HuH-7.5 (cell line): ENCODE measurements at places on chromosomes 3 and 15.
A peak's percentile ranks its signal among the peaks of the same experiment; 100 is the strongest.

- DNase-seq: no peak
Measured at GRCh38 chr3:58613236-58614132, 36.3 kb upstream of the FAM107A start.

DNA sequence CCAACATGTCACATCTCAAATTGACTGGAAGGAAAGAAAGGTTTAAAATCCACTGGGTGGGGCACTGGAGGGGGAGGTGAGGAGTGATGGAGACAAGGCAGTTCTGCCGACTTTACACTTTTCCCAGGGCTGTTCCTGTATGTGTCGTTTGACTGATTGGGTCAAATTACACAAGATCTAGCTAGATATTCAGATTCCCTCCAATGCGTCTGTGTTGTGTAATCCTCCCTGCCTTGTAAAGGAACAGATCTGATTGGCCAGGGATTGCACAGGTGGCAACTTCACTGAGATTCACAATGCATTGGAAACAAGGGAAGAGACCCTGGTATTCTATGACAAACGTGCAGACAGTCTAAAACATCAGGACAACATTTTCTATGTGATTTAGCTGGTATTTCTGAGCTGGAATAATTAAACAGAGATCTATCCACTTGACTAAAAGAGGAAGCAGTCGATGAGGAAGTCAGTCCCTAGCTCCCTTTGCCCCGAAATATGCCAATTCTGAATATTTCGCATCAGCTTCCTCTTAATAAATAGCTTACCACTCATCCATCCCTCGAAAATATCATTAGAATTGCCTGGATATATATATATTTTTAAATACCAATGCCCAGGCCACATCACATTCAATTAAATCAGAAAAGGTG is 312.9 kb downstream of the RORA start:
- no peak for DNase-seq

- no peak for DNase-seq
Measured at GRCh38 chr15:26634319-26634718, 138.5 kb downstream of the GABRB3 start.

DNA sequence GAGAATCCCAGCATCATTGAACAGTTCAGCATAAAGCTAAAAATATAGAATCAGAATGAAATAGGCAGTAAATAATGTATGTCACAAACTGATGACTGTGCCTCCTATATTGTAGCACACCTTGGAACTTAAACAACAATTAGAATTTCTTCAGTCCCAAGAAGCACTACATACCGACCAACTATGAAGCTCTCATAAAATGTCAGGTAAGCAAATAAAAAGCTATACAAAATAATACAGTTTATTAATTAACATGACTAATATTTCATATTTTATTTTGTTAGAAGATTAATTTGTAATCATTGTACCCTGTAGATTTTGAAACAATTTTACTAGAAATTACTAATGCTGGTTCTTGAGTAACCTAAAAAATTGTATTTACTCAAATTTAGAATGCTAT is 85.1 kb upstream of the GK5 start:
- DNase-seq: no peak

- DNase-seq: no peak
Measured at GRCh38 chr15:65084500-65085206, 8.1 kb downstream of the KBTBD13 start.

DNA sequence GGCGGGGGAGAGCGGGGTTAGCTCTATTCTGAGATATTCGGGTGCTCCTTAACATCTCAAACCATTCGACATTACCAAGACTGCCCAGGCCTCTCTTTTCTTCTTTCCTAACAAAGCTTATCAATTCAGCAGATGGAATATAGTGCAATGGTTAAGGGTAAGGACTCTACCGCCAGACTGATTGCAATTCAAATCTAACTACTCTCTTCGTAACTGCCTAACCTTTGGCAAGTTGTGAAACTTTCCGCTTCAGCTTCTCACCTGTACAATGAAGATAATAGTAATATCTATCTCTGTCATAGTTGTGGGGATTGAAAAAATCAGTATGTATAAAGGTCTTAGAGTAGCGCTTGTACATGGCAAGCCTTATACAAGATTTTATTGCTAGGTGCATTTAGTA is 972 bp downstream of the UBA5 start:
- peak; percentile 16 for DNase-seq

GRCh38 chr15:43547539-43547938 is 30.1 kb downstream of the MAP1A start:
- DNase-seq: no peak

DNA sequence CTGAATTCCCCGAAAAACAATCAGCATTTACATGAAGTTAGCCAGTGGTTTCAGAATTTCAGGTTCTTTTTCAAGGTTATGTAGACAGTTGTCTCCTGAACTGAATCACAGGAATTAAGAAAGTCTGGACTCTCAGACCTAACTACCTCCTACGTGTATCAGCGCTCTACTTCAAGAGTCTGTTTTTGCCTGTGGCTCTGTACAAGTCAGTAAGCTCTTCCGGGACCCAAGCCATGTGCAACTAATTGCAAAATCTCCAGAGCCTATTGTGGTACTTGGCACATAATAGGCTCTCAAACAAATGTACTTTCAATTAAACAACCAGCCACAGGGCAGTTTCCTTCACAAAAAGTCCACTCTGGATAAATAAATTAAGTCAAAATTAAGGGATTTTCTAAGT is 414.2 kb downstream of the PDCD6IP start:
- DNase-seq: no peak

- DNase-seq: no peak
Measured at GRCh38 chr3:143604402-143605185, 243.7 kb downstream of the SLC9A9 start.

DNA sequence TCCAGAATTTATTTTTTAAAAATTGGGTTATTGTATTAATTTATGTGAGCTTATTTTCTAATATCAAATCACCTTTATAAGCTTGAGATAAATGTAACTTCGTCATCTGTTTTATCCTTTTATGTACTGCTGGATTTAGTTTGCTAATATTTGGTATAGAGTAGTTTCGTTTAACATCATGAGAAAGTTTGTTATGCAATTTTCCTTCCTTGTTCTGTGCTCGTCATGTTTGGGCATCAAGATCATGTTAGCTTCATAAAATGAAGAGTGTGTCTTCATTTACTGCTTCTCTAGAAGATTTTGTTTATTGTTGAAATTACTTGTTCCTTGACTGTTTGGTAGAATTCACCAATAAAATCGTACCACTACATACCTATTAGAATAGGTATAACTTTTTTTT is 262.1 kb upstream of the SATB1 start:
- no peak for DNase-seq

DNA sequence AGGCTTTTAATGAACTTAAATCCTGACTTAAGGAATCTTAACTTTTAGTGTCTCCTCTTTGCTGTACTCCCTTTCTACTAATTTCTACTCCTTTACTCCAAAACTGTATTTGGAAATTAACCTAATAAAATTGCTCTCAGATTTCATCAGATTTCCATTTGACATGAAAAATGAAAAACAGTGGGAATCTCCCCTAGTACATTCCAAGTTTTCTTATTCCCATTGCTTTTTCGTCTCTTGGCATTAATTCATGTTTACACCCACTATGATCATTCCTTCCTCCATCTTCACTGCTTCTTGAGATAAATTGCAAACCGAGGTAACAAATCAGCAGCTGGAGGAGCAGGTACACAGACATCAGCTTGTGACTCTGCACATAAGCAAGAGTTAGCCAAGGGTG is 208.7 kb downstream of the VGLL3 start:
- DNase-seq: no peak

GRCh38 chr3:123419850-123420297 is 29.0 kb downstream of the ADCY5 start:
- no peak for DNase-seq

- DNase-seq: no peak
Measured at GRCh38 chr15:52670087-52670486, 9.1 kb downstream of the ATOSA start.

GRCh38 chr3:110814170-110815007 is 257.2 kb upstream of the NECTIN3 start:
- DNase-seq: no peak

- DNase-seq: no peak
Measured at GRCh38 chr3:45124352-45124751, 21.8 kb downstream of the CDCP1 start.

GRCh38 chr3:174253940-174254339 is 605.2 kb upstream of the NAALADL2 start:
- no peak for DNase-seq

DNA sequence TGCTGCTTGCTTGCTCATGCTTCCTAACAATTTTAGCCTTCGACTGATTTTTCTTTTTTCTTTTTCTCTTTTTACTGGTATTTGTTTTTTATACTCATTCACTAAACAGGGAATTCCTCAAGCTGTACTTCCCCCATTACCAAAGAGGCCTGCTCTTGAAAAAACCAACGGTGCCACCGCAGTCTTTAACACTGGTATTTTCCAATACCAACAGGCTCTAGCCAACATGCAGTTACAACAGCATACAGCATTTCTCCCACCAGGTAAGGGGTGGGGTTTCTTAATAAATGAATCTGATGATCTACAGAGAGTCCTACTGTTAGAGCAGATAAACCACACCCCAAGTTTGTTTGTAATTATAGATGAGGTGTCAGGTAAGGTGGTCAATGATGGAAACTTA is 178.8 kb downstream of the MBNL1 start:
- DNase-seq: no peak

GRCh38 chr3:74000725-74001124 is 376.0 kb upstream of the PDZRN3 start:
- no peak for DNase-seq

DNA sequence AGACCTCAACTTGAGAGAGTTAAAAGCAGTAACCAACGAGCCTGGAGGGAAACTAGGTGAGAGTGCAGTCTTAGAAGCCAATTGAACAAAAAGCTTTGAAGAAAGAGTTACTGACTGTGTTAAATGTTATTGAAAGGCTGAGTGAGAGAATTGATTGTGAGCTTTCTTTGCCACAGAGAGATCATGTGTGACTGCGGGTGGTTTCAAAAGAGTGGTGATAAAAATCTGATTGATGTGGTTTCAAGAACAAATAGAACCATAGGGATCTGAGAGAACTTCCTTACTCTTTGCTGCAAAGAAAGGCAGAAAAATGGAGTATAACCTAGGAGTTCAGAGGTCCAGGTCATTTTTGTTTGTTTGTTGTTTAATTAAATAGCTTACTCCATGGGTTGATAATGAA is 759.9 kb upstream of the ALCAM start:
- no peak for DNase-seq

GRCh38 chr3:157282261-157283191 is 122.6 kb upstream of the CCNL1 start:
- no peak for DNase-seq
